ENCODE measurements at places on chromosomes 4 and X.

DNA sequence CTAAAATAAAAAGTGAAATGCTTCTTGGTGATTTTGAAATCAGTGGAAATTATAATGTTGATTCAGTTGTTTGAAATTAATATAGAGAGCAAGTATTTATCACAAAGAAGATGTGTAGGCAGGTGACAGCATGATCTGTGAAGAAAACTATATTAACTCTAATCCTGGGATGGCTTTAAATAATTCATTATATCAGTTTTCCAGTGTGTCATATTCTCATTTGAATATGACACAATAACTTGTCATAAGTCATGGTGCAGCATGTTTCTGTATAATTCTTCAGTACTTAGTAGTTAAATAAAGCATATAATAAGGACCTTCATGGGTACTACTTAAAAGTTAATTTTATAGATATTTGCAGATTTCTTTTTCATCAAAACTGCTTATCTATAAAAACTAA lies 573.6 kb downstream of the INPP4B start:
- DNase-seq, result no peak

DNA sequence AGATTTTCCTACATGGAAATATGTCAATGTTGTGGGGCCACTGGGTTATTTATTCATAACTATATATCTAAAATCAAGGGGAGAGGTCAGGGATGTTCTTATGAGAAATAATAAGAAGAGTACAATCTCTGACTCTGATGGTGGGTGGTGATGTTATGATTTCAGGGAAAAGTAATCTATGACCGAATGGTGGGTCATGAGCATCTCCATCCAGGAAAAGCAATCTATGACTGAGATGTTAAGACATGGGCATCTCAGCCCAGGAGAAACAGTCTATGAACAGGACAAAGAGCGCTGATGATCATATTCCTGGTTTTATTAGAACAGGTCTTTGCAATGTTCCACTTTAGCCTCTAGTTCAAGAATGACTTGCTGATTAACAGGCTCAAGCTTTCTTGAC lies 137.1 kb downstream of the ARSF start:
- DNase-seq, result no peak

DNA sequence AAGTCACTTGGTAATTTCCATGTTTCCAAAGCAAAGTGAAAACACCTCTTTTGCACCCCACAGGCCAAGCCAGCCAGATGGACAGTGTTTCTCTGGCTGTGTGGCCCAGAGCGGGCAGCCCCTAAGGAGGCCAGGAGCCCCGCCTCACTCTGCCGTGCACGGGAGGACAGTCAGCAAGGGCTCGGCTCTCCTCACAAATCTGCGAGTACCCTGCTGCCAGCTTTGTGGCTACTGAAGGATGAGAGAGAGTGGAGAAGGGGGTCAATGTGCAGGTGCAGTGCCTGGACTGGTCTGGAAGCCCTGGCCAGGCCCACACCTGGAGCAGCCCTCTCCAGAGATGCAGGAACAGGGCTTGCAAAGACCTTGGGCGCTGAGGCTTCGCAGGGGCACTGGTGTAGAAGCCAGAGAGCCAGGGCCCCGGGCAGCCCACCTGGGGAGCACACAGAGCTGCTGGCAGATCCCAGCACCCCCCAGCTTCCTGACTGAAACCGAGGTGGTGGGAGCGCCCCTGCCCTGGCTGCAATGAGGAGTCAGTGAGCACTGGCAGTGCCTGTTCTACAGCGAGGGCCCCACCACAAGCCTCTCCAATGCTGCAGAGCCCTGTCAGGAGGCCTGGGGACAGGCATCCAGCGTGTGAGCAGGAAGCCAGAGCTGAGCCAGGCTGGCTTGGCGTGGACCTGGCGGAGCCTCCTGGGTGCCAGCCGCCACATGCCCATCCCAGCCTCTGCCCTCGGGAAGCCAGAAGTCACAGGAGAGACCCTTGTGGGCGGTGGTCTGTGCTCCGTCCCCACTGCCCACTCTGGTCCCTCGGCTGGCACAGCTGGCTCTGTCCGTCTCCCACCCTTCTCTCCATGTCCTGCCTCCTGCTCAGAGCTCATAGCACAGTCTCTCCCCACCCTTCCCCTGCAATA lies 3.9 kb downstream of the SPON2 start:
- DNase-seq, result no peak

GRCh38 chr4:74874753-74875367 lies 58.1 kb upstream of the PARM1 start:
- peak; percentile 19 for DNase-seq

GRCh38 chr4:124941267-124941666 lies 228.7 kb upstream of the ANKRD50 start:
- DNase-seq, result no peak

DNA sequence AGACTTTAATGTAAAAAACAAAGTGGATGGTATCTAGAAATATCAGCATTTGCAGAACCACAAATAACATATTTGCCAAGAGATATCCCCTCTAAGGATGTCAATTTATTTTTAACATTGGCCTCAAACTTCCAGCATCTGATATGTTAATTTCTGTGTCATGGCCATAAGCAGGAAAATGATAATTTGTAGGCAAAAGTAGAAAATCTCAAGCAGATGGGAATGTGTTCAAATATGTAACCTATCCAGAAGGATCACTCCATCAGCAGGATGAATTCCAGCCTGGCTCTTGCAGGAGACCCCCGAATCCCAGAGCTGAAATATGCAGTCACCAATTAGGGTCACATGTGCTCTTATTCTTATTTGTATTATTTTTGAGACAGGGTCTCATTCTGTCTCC lies 55.4 kb upstream of the PRKX start:
- no peak for DNase-seq

- DNase-seq, result no peak
These were observed 315.2 kb upstream of the SLIT2 start for GRCh38 chr4:19936476-19936875.

GRCh38 chr4:168257768-168258167 lies 60.8 kb downstream of the DDX60 start:
- DNase-seq, result no peak

GRCh38 chr4:4730249-4730648 lies 129.2 kb upstream of the MSX1 start:
- DNase-seq, result no peak

DNA sequence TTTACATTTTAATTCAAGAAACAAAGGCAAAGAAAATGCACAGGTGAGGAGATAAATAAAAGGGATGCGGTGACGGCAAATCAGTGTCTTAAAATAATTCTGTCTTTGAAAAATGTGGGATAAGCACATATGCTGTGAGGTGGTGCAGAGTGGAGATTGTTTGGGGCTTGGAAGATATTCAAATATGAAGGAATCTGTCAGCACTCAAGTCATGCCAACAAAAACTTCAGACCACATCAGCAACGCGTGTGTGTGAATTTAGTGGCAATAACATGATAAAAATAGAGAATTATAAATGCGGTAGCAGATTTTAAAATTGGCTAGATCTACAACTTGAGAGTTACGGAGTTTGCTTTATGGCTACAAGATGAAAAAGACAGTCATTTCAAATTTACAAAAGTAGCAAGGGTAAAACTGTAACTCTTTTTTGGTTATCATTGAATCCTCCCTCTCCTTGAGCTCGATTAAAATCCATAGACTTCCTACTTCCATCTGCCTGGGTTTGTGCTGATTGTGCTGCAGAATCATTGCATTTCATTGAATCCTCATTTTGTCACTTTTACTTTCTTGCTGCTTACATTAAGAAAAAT lies 71.5 kb upstream of the VCX2 start:
- DNase-seq, result no peak

GRCh38 chr4:63786171-63786570 lies 623.1 kb downstream of the TECRL start:
- no peak for DNase-seq

- no peak for DNase-seq
These were observed 12.2 kb upstream of the NWD2 start for GRCh38 chr4:37232315-37232714.

DNA sequence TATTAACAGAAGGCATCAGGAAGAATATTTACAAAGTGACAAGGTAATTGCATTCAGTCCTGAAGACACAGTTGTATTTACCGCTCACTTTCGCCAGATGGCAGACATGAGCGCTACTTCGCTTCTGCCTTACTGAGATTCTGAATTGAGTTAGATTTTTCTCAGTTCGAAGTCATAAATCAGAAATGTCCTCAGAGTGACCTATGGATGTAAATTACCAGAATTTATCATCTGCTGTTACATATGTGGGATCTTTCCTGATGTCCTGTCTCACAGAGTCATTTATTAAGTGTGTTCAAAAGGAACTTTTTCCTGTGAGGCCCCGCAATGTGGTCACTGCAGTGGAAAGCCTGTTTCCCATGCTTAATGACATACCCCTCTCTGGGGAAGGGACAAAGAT lies 97.3 kb upstream of the DCLK2 start:
- peak; percentile 7 for DNase-seq

- no peak for DNase-seq
These were observed 45.5 kb upstream of the XIAP start for GRCh38 chrX:123814343-123814742.

Measured in GM19239 (cell line).